ENCODE measurements at places on chromosomes 7 and 10.
A peak's percentile ranks its signal among the peaks of the same experiment; 100 is the strongest.

DNA sequence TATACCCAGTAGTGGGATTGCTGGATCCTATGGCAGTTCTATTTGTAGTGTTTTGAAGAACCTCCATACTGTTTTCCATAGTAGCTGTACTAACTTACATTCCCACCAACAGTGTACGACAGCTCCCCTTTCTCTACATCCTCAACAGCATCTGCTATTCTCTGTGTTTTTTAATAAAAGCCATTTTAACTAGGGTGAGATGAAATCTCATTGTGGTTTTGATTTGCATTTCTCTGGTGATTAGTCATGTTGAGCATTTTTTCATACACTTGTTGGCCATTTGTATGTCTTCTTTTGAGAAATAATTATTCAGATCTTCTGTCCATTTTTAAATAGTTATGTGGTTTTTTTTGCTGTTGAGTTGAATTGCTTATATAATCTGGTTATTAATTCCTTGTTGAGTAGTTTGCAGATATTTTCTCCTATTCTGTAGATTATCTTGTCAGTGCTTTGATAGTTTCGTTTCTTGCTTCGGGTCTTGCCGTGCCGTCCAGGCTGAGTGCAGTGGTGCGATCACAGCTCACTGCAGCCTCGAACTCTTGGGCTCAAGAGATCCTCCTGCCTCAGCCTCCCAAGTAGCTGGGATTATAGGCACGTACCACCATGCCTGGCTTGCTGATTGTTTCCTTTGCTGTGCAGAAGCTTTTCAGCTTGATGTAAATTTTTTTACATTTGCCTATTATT, 12.0 kb downstream of the MTG1 start:
- DNase-seq: no peak

GRCh38 chr7:35355199-35355598, 101.3 kb upstream of the TBX20 start:
- DNase-seq: no peak

- no peak for DNase-seq
Measured at GRCh38 chr10:35035606-35036005, 54.5 kb downstream of the CUL2 start.

DNA sequence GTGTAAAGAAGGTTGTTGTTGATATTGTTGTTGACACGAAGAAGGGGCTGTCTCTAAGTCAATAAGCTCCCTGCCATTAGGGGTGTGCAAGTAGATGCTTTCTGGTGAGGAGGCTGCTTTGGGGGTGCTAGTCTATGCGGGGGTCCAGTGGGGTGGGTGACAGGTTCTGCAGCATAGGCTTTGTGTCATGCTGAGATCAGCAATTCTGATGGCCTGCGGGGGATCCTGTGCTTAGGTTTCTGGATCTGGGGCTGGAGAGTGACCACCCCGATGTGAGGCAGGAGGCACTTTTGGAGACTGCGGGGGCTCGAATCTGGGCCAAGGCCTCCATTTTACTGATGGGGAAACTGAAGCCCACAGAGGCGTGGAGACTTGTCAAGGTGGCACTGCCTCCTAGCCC, 5.1 kb downstream of the AQP1 start:
- no peak for DNase-seq

- peak; percentile 21 for DNase-seq
Measured at GRCh38 chr10:72692994-72693781, 1.2 kb downstream of the MCU start.

Data from CD4-positive, alpha-beta T cell treated with Interleukin-2 at 100 ng/mL for 4 hours (primary cell).